Gastrocnemius medialis (tissue), 4 donors: ENCODE measurements at places on chromosomes 6 and 20. TPM values are rescaled to one million over a fixed set of nuclear protein-coding genes. Genes with fewer than 3 reads are reported as not detected.

GRCh38 chr6:170113141-170113540, 177.7 kb downstream of the DLL1 start:
- DNase-seq: no peak
- H3K27ac ChIP-seq: no peak overlapping the region
- no peaks in the 10 kb centered on the region for H3K36me3 ChIP-seq
- H3K27me3 ChIP-seq: no peaks in the 10 kb centered on the region

DNA sequence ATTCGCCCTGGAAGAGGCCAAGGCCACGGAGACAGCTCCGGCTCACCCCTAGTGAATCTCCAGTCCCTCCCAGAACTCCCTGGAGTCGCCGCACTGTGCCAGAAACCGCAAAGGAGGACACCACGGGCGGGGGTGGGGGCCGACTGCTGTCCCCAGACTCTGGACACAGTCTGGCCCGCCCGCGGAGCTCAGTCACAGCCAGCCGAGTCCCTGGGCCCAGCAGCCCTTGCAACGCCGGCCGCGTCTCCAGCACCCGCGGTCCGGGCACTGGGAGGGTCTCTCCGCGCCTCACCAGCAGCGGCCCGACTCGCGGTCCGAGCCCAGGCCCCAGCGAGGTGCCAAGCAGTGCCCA, 518 bp downstream of the PEX6 start:
- DNase-seq: peak; percentile 62
- H3K4me3 ChIP-seq: peak overlapping the region; percentile 97
- H3K36me3 ChIP-seq: no peaks in the 10 kb centered on the region
- no peaks in the 10 kb centered on the region for H3K27me3 ChIP-seq
- peak overlapping the region; percentile 97 for H3K27ac ChIP-seq
- peaks cover 23% of the 10 kb centered on the region for H3K4me1 ChIP-seq

Gene METTL24
- not detected for total RNA-seq

- H3K27ac ChIP-seq: peak overlapping the region; percentile 86
- H3K27me3 ChIP-seq: no peaks in the 10 kb centered on the region
- H3K4me3 ChIP-seq: peak overlapping the region; percentile 74
- peaks cover 37% of the 10 kb centered on the region for H3K4me1 ChIP-seq
These were observed 819 bp upstream of the MTRF1L start for GRCh38 chr6:153003366-153003690.

DNA sequence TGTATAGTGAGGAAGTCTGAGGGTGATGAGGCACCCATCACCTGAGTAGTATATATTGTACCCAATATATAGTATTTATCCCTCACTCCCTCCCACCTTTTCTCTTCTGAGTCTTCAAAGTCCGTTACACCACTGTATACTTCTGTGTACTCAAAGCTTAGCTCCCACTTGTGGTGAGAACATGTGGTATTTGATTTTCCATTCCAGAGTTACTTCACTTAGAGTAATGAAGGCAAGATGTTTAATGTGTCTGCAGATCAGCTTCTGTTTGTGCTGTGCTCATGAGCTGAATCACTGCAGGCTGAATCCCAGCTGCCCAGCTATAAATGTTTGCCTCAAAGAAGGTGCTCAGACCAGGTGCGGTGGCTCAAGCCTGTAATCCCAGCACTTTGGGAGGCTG, 139.3 kb upstream of the FOXA2 start:
- no peaks in the 10 kb centered on the region for H3K27me3 ChIP-seq
- H3K36me3 ChIP-seq: no peaks in the 10 kb centered on the region

Gene RPS6KA2
- 18.7 TPM for total RNA-seq

- DNase-seq: no peak
- H3K4me3 ChIP-seq: no peak overlapping the region
- H3K27ac ChIP-seq: no peak overlapping the region
- H3K36me3 ChIP-seq: no peaks in the 10 kb centered on the region
- no peaks in the 10 kb centered on the region for H3K4me1 ChIP-seq
These were observed 13.9 kb downstream of the CEP43 start for GRCh38 chr6:167013067-167013466.

DNA sequence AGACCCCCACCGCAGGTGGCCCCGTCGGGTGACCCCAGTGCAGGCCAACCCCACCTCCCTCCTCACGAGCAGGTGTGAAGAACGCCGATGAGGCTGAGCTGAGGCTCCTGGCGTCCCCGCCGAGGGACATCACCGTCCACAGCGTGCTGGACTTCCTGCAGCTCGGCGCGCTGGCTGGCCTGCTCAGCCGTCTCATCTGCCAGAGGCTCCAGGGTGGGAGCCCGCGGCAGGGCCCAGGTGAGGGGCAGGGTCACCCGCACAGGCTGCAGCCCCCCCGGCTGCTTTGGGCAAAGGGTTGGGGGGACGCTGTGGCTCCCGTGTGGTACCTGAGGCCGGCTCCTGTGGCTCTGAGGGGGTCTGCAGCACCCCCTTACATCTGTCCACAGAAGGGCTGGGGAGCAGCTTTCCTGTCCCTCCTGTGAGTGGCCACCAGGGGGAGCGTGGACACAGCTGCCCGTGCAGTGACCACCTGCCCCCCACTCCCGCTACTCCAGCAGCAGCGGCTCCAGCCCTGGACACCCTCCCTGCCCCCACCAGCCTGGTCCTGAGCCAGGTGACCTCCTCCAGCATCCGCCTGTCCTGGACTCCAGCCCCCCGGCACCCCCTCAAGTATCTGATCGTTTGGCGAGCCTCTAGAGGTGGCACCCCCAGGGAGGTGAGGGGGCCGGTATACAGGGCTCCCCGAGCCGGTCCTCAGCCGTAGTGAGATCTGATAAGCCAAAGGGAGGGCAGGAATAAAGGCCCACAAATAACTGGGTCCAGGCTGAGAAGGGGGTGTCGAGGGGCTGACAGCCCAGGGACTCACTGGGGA, 16.5 kb downstream of the COL20A1 start:
- H3K27ac ChIP-seq: no peak overlapping the region
- no peak overlapping the region for H3K4me3 ChIP-seq
